ENCODE measurements at places on chromosomes 12 and 14.

GRCh38 chr14:57462551-57462950 is 31.1 kb downstream of the CCDC198 start:
- DNase-seq, result no peak

GRCh38 chr12:15575671-15576541 is 213.3 kb downstream of the EPS8 start:
- DNase-seq, result peak; percentile 23

GRCh38 chr14:26344596-26344995 is 253.2 kb downstream of the NOVA1 start:
- DNase-seq, result no peak

DNA sequence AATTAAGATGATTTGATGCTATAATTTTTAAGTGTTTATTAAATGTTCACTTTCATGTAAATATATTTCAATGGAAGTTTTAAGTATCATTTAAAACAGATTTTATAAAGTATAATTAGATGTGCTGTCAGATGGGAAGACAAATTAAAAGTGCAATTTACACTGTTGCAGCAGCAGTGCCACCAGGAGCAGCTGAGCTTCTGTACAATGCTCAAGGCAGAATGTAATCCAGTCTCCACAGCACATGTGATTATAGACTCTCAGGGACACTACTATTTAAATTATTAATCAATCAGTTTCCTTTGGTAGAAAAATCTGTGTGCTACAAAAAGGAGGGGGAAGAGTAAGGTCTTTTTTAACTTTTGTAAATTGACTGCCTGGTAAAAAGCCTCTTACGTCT is 285.7 kb upstream of the USP15 start:
- DNase-seq, result no peak

DNA sequence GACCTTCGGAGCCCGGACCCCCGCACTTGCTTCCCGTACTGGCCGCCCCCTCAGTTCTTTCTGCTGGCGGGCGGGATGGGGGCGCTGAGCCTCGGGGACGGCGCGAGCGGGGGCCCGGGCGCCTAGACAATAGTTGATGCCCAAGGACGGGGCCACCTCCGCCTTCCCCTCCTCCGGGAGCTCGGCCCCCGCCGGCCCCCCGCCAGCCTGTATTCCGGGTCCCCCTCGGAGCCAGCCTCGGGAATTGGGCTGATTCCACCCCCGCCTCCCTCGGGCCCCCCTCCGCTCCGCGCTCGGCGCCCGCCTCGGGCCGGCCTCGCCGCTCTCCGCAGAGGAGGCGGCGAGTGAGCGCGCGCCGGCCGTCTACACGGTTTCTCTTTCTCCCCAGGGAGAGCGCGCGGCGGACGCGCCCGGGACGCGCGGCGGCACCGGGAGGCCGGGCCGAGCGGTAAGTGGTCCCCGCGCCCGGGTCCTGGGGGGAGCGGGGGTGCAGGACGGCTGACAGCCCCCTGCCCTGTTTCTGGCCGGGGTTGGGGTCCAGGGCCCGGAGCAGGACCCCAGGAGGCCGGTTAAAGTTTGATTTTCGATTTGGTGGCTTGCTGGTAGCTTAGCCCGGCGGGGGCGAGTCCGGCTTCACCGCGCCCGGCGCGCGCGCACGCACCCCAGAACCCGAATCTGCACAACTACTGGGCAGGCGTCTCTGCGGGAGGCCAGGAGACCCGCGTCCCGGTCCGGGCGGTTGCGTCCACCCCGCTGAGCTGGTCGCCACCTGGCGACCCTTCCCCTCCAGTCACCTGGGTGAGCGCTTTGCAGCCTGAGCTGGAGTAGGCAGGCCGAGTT is 413.7 kb downstream of the PCNX1 start:
- DNase-seq, result peak; percentile 69

- DNase-seq, result peak; percentile 91
Observed at GRCh38 chr12:59452259-59452658, 143.6 kb upstream of the SLC16A7 start.

DNA sequence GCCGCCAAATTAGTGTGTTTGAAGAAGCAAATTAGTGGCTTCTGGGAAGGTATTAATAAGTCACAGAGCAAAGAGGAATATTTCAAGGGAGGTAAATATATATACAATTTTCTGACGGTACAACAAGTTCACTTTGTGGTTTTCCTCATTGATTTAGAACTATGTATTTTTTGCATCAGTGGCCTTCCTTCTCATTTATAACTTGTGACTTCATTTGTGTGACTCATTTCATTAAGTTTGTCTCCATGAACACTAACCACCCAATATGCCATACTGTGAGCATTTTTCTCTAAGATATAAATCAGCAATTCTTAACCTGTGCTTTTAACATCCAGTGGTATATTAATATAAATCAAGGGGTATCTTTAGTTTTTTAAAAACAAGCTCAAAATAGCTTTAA is 29.3 kb upstream of the ARHGAP5 start:
- DNase-seq, result peak; percentile 12

DNA sequence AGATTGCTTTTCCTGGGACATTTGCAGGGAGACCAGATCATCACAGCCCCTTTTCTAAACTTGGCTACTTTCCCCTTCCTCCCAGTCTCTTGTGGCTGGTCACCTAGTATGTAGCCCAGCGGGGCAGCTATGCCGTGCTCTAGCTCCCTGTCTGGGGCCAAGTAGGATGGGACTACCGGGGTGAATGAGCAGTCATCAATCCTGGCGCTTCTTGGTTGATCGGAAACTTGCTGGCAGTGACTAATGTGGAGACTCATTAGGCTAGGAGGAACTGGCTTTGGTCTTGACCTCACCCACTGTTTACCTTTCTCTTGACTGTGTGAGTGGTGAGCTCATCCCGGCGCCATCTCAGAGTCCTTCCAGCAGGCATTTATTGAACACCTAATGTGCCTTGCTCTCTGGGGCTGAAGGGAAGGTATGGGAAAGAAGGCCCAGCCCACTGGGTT is 15.9 kb downstream of the PLEKHG3 start:
- peak; percentile 95 for DNase-seq

- DNase-seq, result no peak
Observed at GRCh38 chr14:100765296-100765695, 38.6 kb downstream of the DLK1 start.

GRCh38 chr12:29754235-29755189 is 29.2 kb downstream of the TMTC1 start:
- no peak for DNase-seq

- peak; percentile 74 for DNase-seq
Observed at GRCh38 chr14:24036169-24036962, 15.4 kb upstream of the CARMIL3 start.

- DNase-seq, result peak; percentile 80
Observed at GRCh38 chr12:112537710-112538396, 119.1 kb downstream of the PTPN11 start.

DNA sequence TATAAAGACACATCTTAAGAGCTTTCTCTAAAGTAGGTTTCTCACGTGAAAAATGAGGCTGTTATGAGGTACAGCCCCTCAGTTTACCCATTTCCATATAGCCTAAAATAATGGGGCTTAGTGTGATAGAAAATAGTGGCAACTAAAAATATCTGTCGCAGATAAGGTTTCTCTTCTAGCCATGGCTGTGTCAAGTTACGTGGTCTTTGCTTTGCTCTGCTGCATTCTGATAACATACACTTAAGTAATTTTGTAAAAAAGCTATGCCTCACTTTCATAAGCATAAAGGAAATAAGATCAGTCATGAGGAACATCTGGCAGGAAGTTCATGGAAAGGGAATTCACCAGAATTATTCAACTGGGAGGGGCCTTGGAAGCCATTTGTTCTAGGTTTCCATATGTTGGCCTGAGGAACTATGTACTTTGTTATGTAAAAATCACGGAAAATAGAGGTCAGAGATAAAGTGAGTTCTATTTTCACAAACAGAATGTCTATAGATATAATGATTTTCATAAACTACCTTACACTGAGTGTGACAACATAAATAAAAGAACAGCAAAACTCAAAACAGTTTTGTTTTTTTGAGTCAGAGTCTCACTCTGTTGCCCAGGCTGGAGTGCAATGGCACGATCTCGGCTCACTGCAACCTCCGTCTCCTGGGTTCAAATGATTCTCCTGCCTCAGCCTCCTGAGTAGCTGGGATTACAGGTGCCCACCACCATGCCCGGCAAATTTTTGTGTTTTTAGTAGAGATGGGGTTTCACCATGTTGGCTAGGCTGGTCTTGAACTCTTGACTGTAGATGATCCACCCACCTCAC is 195.6 kb upstream of the KRR1 start:
- DNase-seq, result peak; percentile 69

- DNase-seq, result no peak
Observed at GRCh38 chr14:33800735-33801163, 150.1 kb downstream of the EGLN3 start.

DNA sequence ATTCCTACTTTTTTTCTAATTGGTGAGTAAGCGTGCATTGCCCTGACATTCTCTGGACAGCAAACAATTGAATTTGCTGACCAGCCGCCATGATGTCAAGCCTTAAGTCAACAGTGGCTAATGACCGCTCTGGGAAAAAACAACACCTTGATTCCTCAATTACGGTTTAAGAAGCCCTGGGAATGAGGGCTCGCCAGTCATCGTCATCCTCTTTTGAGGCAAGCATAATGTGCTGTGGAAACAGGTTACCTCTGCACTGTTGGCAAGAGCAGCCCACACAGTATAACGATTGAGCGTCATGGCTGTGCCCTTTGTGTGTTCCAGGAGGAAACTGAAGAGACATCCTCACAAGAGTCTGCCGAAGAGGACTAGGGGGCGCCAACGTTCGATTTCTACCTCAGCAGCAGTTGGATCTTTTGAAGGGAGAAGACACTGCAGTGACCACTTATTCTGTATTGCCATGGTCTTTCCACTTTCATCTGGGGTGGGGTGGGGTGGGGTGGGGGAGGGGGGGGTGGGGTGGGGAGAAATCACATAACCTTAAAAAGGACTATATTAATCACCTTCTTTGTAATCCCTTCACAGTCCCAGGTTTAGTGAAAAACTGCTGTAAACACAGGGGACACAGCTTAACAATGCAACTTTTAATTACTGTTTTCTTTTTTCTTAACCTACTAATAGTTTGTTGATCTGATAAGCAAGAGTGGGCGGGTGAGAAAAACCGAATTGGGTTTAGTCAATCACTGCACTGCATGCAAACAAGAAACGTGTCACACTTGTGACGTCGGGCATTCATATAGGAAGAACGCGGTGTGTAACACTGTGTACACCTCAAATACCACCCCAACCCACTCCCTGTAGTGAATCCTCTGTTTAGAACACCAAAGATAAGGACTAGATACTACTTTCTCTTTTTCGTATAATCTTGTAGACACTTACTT is 138.9 kb downstream of the HMGA2 start:
- DNase-seq, result no peak

DNA sequence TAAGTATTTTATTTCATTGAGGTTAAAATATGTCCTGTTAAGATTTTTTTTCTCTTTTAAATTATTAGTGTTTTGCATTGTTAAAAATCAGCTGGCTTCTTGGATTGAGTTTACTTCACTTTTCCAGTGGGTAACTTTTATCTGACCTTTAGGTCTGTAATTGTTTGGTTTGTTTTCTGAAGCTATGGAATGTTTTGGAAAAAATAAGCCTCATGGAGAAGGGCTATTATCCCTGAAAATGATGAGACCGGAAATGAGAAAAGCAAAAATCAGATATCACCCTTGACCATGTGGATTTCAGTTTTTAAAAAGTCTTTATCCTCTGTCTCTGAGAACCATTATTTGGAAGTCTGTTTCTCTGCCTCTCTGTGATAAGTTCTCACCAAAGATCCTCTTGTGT is 180.9 kb downstream of the RAD51B start:
- DNase-seq, result no peak

- peak; percentile 2 for DNase-seq
Observed at GRCh38 chr14:34111953-34112352, 161.1 kb upstream of the EGLN3 start.

DNA sequence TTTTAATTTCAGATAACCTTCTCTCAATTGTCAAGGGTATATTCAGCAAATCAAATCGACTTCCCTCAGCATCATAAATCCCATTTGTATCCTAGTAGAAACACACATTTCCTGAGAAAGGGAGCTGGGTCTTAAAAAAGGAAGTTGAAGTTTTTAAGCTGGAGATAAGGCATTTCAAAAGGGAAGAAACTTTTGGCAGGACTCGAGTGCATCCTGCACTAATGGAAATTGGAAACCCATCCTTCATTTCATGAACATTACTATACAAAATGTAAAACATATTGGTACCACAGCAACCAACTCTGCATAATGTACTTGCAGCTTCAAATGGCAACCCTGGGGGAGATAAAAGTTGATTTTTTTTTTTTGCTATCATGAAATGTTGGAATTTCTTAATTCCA is 23.7 kb upstream of the TMCC3 start:
- DNase-seq, result no peak

- DNase-seq, result no peak
Observed at GRCh38 chr14:93120517-93120916, 4.8 kb upstream of the ITPK1 start.

- peak; percentile 7 for DNase-seq
Observed at GRCh38 chr14:36580856-36581831, 1.3 kb downstream of the NKX2-8 start.

DNA sequence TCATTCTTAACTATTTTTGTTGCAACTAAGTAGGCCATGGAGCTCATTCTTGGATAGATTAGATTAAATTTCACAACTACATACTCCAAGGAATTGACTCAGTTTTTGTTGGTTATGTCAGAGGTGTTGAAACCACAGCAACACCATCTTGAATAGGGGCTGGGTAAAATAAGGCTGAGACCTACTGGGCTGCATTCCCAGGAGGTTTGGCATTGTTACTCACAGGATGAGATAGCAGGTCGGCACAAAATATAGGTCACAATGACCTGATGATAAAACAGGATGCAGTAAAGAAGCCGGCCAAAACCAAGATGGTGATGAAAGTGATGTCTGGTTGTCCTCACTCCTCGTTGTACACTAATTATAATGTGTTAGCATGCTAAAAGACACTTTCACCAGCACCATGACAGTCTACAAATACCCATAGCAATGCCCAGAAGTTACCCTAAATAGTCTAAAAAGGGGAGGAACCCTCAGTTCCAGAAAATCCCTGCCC is 20.9 kb downstream of the DMAC2L start:
- peak; percentile 90 for DNase-seq

DNA sequence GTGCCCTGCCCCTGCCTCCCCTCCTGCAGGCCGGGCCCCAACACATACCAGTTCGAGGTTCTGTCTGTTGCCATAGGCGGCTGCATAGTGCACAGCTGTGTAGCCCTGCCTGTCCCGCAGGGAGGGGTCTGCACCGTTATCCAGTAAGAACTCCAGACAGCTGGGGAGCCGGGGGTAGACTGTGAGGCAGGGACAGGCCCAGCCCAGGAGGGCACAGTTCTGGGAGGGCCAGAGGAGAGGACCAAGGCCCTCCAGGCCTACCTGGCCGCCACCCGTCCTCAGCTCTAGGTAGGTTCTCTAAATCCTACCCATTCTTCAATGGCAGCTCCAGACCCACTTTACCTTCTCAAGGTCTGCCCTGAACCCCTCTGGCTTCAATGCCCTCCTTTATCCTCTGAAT is 9.5 kb downstream of the ANKRD52 start:
- DNase-seq, result no peak

GRCh38 chr14:100297320-100298300 is 8.6 kb downstream of the SLC25A29 start:
- no peak for DNase-seq

GRCh38 chr14:71594821-71595220 is 337.4 kb upstream of the RGS6 start:
- no peak for DNase-seq
